Testis (tissue), 5 donors: ENCODE measurements at places on chromosomes 1 and 21. TPM values are rescaled to one million over a fixed set of nuclear protein-coding genes. Genes with fewer than 3 reads are reported as not detected.

DNA sequence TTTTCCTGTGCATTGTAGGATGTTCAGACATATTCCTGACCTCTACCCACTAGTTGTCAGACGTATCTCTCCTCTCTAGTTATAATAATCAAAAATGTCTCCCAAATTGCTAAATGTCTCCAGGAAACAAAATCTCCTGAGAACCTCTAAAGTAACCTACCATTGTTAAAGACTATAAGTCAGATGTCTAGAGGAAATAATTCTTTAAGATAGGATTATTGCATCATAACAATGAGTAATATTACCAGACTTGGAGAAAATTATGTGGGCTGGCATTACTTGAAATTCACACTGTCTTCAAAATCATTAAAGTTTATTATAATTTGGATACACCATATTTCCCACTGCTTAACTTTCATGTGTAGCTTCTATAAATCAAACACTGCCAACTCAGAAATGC, 643.0 kb upstream of the ADGRL2 start:
- no peak for DNase-seq

DNA sequence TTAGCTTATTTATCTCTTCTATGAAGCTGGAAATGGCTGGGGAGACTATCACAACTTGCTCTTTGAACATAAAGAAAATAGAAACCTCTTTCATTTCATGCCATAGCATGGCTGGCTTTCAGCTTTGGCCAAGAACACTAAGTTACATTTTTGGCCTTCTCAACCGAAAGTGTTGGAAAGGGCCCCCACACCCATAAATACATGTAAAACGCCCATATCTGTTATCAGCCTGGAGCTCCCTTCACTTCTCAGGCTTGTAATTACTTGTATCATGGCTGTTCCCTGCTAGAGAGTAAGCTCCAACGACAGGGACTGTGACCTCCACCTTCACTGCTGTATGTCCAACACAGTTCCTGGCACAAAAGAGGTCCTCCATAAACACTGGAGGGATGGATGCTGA, 12.7 kb upstream of the EIF4G3 start:
- DNase-seq: no peak

GRCh38 chr1:214281720-214282629, 1.0 kb downstream of the SMYD2 start:
- DNase-seq: peak; percentile 49

DNA sequence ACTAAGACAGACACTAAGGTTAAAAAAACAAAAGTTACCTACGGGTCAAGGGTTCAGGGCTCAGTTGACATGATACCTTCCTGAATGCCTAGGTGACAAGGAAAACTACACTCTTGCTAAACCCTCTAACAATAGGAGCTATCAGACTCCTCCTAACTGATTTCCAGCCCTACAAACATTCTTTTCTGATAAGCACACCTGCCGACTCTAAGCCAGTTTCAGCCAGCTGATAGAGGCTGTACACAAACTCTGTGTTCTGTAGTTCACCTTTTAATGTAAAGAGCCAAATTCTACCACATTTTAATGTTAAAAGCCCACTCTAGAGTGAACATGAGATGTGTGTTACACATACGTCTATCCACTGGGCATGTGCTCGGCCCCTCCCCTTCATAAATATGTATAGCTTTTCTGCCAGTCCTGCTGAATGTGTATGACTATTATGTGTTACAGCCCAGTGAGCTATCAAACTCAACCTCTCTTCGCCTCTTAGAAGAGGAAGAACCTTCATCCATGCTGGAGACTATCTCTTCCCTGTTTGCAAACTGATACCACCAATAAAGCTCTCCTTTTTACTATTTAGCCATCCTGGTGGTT, 40.0 kb upstream of the FAM163A start:
- DNase-seq: no peak

DNA sequence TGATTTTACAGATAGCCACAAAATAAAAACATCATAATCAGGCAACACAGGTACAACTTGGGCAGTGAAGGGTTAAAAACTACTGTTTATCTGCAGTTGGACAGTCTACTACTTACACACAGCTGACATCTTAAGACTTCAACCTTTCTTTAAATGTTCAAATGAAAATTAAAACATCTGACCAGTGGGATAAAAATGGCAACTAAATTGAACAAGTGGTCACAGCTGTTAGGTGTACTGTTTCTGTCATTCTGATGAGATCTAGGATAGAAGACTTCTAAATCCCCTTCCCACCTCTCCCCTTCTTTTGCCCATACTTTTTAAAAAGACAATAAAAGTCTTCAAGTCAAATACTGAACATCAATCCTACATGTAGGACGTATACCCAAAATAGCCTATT, 56.2 kb downstream of the ENAH start:
- DNase-seq: no peak

- DNase-seq: no peak
Measured at GRCh38 chr1:228375578-228376261, 30.9 kb downstream of the TRIM11 start.

GRCh38 chr1:154948079-154948478, 7.8 kb downstream of the PBXIP1 start:
- no peak for DNase-seq

GRCh38 chr1:14181191-14181795, 417.2 kb upstream of the KAZN start:
- no peak for DNase-seq

GRCh38 chr1:36238433-36238832, 14.2 kb downstream of the THRAP3 start:
- DNase-seq: no peak

DNA sequence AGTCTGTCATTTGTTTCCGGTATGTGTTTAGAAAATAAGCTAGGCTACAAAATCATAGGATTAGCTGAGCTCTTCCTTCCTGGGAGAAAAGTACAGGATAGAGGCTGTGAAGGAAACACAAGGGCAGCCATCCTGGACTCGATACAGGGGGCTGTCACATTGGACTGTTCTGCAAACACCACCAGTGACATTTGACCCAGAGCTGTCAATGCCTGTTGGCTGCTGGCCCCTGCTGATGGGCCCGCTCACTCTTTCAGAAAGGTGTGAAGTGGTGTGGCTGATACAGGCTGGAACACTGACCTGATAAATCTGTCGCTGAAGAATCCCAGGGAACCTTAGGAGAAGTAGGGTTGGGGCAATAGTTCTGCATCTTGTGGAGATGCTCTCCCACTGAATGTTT, 183.1 kb downstream of the RHOU start:
- DNase-seq: no peak

DNA sequence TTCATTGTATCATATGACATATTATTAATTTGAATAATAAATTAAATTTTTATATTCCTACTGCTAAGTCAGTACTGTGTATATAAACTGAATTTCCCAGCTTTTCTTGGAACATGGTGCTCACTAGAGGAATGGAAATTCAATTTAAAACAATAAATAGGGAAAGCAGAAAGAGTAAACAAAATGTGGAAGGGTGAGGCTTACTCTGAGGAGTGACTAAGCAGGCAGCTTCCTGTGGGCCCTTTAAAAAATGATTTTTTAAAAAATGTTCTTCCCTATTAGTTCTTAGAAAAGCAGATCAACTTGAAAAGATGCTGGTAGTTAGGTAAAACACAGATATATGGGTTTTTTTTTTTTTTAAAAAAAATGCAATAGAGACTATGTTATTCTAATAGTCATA, 49.5 kb upstream of the S1PR1 start:
- DNase-seq: no peak

DNA sequence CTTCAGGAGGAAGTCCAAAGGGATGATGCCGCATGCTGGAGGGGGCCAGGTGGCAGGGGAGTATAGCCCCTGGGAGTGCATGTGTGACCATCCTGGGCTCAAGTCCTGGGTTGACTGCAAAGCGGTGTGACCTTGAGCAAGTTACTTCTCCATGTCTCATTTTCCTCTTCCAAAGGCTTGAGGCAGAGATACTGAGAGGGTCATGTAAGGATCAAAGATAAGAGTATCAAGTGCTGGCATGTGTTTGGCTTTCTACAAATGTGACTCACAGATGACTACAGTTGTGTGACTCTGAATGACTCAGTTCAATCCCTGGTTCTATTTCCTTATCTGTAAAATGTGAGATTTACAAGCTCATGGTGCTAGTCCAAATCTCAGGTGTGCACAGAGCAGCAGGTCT, 26.1 kb downstream of the PROK1 start:
- DNase-seq: peak; percentile 41

The PTP4A2 gene
- 305 TPM for polyA plus RNA-seq

The SLC30A7 gene
- 7.1 TPM for polyA plus RNA-seq

The IVL gene
- not detected for polyA plus RNA-seq

The ARL8A gene
- 46.9 TPM for polyA plus RNA-seq

The RNU1-2 gene
- polyA plus RNA-seq: 18.9 TPM

The AMY1B gene
- polyA plus RNA-seq: 1.1 TPM

The DPH5 gene
- 25.2 TPM for polyA plus RNA-seq

The PCNX2 gene
- polyA plus RNA-seq: 8.4 TPM

The TMEM59 gene
- polyA plus RNA-seq: 338 TPM

The KRTAP12-2 gene
- not detected for polyA plus RNA-seq

The CSRP1 gene
- 217 TPM for polyA plus RNA-seq
